NCI-H146 (cell line): ENCODE measurements at places on chromosomes 13 and 19.

- no peak for DNase-seq
Observed at GRCh38 chr13:40692946-40693345, 26.5 kb upstream of the FOXO1 start.

DNA sequence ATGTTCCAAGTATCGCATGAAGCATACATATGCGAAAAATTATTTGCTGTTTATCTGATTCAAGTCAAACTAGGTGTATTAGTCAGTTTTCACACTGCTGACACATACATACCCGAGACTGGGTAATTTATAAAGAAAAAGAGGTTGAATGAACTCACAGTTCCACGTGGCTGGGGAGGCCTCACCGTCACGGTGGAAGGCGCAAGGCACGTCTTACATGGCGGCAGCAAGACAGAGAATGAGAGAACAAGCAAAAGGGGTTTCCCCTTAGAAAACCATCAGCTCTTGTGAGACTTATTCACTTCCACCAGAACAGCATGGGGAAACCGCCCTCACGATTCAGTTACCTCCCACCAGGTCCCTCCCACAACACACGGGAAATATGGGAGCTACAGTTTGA is 13.0 kb upstream of the PROZ start:
- DNase-seq, result no peak

DNA sequence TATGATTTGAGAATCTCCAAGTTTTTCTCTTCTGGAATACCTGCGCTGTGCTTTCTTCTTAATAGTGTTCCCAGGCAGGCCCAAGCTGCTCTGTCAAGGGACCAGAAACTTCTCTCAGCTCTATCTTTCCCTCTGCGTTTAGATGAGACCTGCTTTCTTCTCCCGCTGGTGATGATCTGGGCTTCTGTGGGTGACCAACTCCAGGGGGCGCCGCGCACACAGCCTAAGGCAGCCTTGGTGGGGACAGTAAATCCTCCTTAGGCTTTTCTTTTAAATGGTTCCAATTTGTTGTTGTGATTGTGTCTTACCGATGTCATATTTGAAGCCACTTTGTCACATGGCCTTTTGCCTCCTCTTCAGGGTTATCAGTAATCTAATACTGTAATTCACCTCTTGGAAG is 439.4 kb upstream of the KLF12 start:
- DNase-seq, result no peak

GRCh38 chr13:26785838-26786630 is 25.4 kb upstream of the GPR12 start:
- peak; percentile 94 for DNase-seq

DNA sequence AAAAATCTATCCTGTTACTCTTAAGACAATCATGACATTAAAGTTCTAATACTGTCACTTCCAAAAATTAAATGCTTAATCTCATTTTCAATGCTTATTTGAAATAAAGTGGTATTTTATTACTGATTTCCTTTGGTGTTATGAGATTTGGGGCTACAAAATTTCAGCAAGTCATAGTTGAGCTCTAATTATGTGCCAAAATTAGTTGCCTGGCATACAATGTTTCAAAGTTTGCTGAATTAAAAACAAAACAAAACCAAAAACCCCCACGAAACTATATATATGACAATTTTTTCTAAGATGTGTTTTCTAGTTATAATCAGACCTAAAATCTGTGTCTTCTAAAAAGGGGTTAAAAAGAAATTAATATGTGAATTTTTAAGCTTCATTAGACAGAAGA is 62.2 kb downstream of the KCNRG start:
- no peak for DNase-seq

DNA sequence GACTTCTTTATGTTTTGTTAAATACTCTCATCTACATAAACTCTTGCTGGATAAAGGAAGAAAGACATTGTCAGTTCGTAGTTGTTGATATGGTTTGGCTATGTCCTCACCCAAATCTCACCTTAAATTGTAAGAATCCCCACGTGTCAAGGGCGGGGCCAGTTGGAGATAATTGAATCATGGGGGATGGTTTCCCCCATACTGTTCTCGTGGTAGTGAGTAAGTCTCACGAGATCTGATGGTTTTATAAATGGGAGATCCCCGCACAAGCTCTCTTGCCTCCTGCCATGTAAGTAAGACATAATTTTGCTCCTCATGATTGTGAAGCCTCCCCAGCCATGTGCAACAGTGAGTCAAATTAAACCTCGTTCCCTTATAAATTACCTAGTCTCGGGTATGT is 3.6 kb downstream of the ADGRE1 start:
- no peak for DNase-seq

- DNase-seq, result no peak
Observed at GRCh38 chr13:83941701-83942335, 59.5 kb upstream of the SLITRK1 start.

- no peak for DNase-seq
Observed at GRCh38 chr19:33551676-33552075, 30.1 kb upstream of the PEPD start.

DNA sequence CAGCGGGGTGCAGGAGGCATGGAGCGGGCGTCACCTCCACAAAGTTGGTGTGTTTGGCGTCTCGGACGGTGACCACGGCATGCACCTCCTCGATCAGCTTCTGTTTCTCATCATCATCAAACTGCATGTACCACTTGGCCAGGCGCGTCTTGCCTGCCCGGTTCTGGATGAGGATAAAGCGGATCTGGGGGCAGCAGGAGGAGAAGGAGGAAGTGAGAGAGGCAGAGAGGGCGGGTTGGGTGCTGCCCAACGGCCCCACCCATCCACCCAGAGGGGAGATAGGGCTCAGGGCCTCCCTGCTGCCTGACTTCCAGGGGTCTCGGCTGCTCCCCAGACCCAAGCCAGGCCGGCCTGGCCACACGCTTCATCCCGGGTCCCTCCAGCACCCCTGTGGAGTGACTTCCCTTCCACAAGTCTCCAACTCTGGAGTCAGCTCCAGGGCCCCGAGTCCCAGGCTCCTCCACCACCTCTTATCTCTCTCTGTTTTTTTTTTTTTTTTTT is 4.6 kb downstream of the AP2S1 start:
- no peak for DNase-seq

GRCh38 chr19:18656337-18657086 is 19.7 kb downstream of the KLHL26 start:
- DNase-seq, result no peak

GRCh38 chr19:7856109-7856591 is 18.0 kb downstream of the PRR36 start:
- DNase-seq, result no peak

DNA sequence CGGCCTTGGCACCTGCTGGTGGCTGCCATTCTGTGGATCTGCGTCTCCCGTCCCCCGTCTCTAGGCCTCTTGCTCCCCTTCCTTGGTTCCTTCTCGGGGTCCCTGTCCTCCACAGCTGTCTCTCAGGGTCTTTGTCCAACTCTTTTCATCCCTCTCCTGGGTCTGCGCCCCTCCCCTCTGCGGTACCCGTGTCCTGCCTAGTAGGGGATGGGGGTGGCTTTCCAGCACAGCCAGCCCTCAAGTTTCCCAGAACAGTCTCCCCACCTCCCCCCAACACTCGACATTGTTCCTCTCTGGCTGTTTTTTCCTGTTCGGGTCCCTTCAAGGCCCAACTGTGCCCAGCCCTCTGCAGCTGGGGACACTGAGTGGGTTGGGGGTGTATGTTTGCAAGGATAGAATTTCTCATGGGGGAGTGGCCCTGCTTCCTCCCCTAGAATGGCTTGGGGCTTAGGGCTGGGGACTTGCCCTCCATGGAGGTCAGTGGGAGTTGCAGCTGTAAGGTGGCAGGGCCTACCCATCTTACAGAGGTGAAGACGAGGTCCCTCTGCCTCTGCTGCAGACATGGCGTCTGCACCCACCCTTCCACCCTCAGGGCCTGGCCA is 762 bp upstream of the ADM5 start:
- no peak for DNase-seq

DNA sequence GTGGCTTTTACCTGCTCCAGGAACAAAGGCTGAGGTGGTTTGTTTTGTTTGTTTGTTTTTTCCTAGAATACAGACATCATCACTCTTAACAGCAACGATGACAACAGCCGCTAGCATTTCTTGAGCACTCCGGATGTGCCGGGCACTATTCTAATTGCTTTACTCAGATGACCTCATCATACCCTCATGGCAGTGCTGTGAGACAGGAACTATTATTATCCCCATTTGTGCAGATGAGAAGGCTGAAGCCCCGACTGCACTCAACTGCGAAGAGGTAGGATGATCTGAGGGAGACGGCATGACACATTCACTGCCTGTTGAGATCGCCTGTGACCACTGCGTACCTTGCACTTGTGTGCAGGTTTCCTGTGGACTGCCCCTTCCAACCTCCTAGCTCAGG is 66.5 kb downstream of the CCDC70 start:
- DNase-seq, result peak; percentile 62

GRCh38 chr13:76175961-76176725 is 540.0 kb downstream of the LMO7 start:
- no peak for DNase-seq

DNA sequence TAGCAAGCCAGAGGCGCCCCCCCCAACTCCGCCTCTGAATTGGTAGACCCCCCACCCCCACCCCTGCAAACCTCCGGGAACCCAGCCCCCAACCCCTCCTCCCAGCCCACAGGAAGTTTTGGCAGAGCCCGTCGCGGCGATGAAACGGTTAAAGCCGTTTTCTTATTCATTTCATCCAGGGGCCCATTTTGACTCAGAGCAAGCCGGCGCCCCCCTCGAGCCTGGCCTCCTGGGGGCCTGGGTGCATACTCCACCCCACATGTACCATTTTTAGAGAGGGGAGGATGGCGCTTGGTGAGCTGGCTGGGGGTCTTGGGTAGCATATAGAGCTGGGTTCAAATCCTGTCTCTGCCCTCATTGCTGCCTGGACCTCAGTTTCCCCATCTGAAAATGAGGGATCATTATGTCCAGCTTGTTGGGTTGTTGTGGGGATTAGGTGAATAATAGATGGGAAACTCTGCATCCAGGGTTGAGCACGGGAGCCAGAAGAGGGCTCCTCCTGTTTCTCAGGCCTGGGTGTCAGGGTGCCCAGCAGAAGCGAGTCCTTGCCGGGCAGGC is 7.9 kb upstream of the JUNB start:
- no peak for DNase-seq
